ENCODE measurements at places on chromosomes 12 and 14.

- DNase-seq, result no peak
These were observed 173.8 kb downstream of the C12orf75 start for GRCh38 chr12:105504286-105504685.

GRCh38 chr14:106831322-106831720, 1304.9 kb downstream of the TMEM121 start:
- peak; percentile 34 for DNase-seq

DNA sequence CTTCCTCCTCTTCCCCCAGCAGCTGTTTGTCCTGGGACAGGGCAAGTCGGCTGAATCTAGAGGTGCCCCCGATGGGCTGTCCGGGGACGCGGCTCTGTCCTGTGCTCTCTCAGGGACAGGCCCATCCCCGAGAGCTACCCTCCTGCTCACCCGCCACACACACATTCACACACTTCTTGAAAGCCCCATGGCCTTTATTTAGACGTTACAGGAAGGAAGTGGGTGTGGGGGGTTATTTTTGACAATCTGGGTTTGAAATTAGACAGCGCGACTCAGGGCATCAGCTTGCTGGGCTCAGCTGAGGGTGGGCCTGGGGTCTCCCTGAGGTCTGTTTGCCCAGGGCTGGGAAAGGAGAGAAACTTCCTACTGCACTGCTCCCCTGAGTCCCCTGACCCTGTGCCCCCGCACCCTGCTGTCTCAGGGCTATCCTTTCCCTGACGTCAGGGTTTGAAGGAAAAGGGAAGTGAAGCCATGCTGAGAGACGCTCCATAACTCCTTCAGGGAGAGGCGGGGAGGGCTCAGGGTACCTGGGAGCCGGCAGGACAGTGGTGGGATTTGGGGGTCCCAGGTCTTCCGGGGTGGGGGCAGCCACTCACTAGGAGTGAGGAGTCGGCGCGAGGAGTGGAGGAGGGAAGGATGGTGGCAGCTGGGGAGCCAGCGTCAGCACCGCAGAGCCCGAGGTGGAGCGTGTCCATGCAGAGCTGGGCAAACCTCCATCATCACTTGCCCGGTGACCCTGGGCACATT, 8.1 kb downstream of the PTPN6 start:
- DNase-seq, result peak; percentile 48

- DNase-seq, result no peak
These were observed 82.2 kb upstream of the NEDD1 start for GRCh38 chr12:96824838-96825236.

DNA sequence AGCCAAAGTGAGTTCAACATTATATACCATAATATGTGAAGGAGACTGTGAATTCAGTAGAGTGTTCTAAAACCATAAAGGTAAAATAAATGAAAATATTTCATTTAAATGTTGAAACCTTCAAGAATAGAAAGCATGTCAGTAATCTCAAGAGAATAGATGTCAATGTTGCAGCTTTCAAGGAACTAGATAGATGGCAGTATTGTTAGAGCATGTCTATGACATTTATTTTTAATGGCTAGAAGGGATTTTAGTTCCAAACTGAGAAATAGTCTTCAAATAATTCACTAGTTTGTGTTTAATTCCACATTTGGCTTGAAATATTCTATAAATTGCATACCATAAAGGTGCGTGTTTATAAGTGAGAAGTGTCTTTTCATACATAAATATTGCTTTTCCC, 326.5 kb downstream of the FLRT2 start:
- no peak for DNase-seq

- no peak for DNase-seq
These were observed 5.4 kb downstream of the RIMBP2 start for GRCh38 chr12:130710733-130711080.

DNA sequence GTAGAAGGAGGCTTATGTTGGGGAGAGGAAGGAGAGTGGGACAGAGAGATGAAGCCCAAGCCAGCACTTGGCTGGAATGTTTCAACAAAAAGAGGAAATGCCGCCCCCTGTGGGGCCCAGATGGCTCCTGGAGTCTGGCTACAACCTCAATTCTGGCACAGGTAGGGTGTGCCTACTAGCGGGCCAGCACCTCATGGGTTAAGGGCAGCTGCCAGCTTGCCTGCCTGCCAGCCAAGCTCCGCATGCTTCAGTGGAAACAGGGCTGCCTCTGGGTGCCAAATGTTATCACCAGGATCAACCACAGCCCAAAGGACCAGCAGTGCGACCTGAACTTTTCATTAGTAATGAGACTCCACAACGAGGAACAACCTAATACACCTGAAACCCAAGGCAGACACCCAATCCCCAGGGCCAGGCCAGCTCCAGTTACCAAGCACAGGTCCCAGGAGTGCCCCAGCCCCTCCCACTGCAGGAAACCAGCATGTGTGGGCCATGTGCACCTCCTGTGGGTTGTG, 11.3 kb downstream of the RAB15 start:
- no peak for DNase-seq

Measured in activated naive CD4-positive, alpha-beta T cell (primary cell).